ENCODE measurements at places on chromosomes 16 and 17. TPM values are rescaled to one million over a fixed set of nuclear protein-coding genes. Genes with fewer than 3 reads are reported as not detected.

GRCh38 chr17:41352597-41353366 is 2.2 kb upstream of the KRT33A start:
- no peaks in the 10 kb centered on the region for H3K4me1 ChIP-seq
- no peak overlapping the region for H3K4me3 ChIP-seq
- DNase-seq, result no peak
- H3K36me3 ChIP-seq, result no peaks in the 10 kb centered on the region

DNA sequence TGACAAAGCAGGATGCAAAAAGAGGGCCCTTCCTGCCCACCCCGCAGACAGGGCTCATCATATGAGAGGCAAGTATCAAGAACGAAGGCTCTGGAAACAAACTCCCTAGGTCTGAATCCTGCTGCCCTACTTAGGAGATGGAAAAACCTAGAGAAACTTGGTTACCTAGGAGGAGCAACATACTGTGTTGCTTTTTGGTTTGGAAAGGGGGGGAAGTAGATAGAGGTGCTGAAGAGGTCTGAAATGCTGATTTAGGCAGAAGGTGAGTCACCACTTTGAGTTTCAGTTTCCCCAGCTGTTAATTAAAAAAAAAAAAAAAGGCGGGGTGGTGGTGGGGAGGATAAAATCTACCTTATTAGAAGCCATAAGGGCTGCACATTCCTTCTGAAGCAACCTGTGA is 1.5 kb downstream of the N4BP1 start:
- no peaks in the 10 kb centered on the region for H3K27me3 ChIP-seq
- no peaks in the 10 kb centered on the region for H3K36me3 ChIP-seq
- peak overlapping the region; percentile 73 for H3K27ac ChIP-seq
- peak overlapping the region; percentile 96 for H3K4me3 ChIP-seq

GRCh38 chr16:16923479-16923878 is 544.5 kb downstream of the NPIPA7 start:
- no peak overlapping the region for H3K27ac ChIP-seq
- no peaks in the 10 kb centered on the region for H3K27me3 ChIP-seq
- no peak for DNase-seq
- no peaks in the 10 kb centered on the region for H3K4me1 ChIP-seq
- no peaks in the 10 kb centered on the region for H3K36me3 ChIP-seq

DNA sequence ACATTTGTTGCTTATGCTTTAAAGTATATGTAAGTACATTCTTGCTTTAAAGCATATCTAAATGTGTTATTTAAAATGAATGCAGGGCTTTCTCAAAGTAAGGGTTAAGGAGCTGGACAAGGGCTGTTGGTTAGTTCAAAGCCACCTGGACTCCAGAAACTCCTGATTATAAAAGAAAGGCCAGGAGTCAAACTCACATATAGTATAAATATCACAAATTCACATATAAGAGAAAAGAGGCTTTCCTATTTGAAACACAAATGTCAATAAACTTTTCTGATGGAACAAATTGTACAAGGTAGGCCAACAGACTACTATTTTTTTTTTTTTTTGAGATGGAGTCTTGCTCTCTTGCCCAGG is 84.5 kb upstream of the CORO6 start:
- peak overlapping the region; percentile 16 for H3K27ac ChIP-seq
- no peak for DNase-seq
- H3K36me3 ChIP-seq, result no peaks in the 10 kb centered on the region
- H3K4me3 ChIP-seq, result no peak overlapping the region
- no peaks in the 10 kb centered on the region for H3K4me1 ChIP-seq
- H3K27me3 ChIP-seq, result no peaks in the 10 kb centered on the region

DNA sequence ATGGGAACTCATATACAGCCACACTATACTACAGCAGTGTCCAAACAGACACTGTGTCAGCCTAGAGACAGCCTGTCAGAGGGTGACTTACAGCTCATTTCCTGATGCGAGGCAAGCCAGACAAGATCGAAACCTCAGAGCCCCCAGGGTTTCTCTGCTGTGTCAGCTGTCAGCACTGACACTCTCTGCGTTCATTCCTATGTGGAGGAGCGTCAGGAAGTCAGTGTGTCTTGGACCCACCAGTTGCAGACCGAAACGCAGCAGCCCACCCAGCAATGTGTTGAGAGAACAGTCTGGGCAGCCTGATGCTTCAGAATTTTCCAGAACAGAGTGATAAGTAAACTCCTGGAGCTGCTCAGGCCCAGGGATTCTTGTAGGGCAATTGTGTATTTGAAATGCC is 20.6 kb upstream of the MAPT start:
- no peak overlapping the region for H3K27ac ChIP-seq
- H3K36me3 ChIP-seq, result no peaks in the 10 kb centered on the region
- H3K4me3 ChIP-seq, result no peak overlapping the region
- no peaks in the 10 kb centered on the region for H3K27me3 ChIP-seq

Gene RNF43
- total RNA-seq, result 8.4 TPM
